Memory B cell (primary cell): ENCODE measurements at places on chromosomes 3 and 15.

GRCh38 chr15:74815121-74815934 lies 2.7 kb downstream of the LMAN1L start:
- no peak overlapping the region for H3K4me3 ChIP-seq
- H3K27me3 ChIP-seq = peaks cover 5% of the 10 kb centered on the region
- peaks cover 36% of the 10 kb centered on the region for H3K4me1 ChIP-seq
- DNase-seq = no peak
- H3K27ac ChIP-seq = peak overlapping the region; percentile 25

GRCh38 chr3:45258317-45258716 lies 32.2 kb upstream of the TMEM158 start:
- no peak overlapping the region for H3K27ac ChIP-seq
- DNase-seq = no peak
- H3K4me1 ChIP-seq = no peaks in the 10 kb centered on the region
- no peaks in the 10 kb centered on the region for H3K36me3 ChIP-seq
- peaks cover 14% of the 10 kb centered on the region for H3K27me3 ChIP-seq

DNA sequence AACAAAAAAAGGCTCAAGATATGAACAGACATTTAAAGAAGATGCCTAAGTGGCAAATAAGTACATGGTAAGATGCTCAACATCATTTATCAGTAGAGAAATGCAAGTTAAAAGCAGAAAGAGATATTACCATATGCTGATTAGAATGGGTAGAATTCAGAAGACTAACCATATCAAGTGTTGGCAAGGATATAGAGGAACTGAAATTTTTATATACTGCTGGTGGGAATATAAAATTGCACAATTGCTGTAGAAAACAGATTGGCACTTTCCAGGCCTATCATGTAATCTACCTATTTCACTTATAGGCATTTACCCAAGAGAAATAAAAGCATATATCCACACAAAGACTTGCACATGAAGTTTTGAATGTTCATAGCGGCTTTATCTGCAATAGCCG lies 17.1 kb downstream of the SLC28A1 start:
- H3K4me1 ChIP-seq = no peaks in the 10 kb centered on the region
- no peak overlapping the region for H3K4me3 ChIP-seq
- H3K36me3 ChIP-seq = peaks cover 5% of the 10 kb centered on the region
- no peak for DNase-seq
- H3K27me3 ChIP-seq = peaks cover 9% of the 10 kb centered on the region
- no peak overlapping the region for H3K27ac ChIP-seq

GRCh38 chr15:72902245-72902918 lies 118.8 kb upstream of the ADPGK start:
- no peak for DNase-seq
- H3K27ac ChIP-seq = no peak overlapping the region
- peaks cover 3% of the 10 kb centered on the region for H3K4me1 ChIP-seq
- H3K36me3 ChIP-seq = peaks cover 1% of the 10 kb centered on the region
- no peak overlapping the region for H3K4me3 ChIP-seq
